Dorsolateral prefrontal cortex (tissue), 122 donors: ENCODE measurements at places on chromosomes 2 and 18. TPM values are rescaled to one million over a fixed set of nuclear protein-coding genes. Genes with fewer than 3 reads are reported as not detected.

- no peak for DNase-seq
These were observed 56.2 kb upstream of the SLC39A10 start for GRCh38 chr2:195600778-195601177.

The RGPD4 gene
- not detected for total RNA-seq

GRCh38 chr2:179528576-179529069 lies 264.0 kb upstream of the SESTD1 start:
- DNase-seq = no peak

The PAIP2B gene
- 46.8 TPM for total RNA-seq

DNA sequence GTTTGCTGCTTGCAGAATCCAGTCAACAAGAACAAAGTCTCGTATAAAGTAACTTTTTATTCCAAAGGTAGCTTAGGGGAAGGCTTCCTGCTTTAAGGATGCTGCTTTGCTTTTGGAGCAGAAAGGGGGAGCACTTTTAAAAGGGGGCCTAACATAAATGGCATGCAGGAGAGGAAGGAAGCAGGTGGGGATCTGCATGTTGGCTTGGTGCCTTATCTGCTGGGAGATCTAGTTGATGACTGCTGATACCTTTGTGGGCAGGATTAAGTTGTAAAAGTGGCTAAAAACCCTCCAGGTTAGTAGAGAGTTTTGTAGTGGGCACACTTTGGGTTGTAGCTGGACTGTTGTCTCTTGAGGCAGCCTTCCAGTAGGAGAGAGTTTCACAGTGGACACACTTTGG lies 22.5 kb downstream of the UBR3 start:
- no peak for DNase-seq

- no peak for DNase-seq
These were observed 756.6 kb upstream of the CELF4 start for GRCh38 chr18:38322206-38322605.

- DNase-seq = no peak
These were observed 40.2 kb upstream of the BMPR2 start for GRCh38 chr2:202335791-202336467.

DNA sequence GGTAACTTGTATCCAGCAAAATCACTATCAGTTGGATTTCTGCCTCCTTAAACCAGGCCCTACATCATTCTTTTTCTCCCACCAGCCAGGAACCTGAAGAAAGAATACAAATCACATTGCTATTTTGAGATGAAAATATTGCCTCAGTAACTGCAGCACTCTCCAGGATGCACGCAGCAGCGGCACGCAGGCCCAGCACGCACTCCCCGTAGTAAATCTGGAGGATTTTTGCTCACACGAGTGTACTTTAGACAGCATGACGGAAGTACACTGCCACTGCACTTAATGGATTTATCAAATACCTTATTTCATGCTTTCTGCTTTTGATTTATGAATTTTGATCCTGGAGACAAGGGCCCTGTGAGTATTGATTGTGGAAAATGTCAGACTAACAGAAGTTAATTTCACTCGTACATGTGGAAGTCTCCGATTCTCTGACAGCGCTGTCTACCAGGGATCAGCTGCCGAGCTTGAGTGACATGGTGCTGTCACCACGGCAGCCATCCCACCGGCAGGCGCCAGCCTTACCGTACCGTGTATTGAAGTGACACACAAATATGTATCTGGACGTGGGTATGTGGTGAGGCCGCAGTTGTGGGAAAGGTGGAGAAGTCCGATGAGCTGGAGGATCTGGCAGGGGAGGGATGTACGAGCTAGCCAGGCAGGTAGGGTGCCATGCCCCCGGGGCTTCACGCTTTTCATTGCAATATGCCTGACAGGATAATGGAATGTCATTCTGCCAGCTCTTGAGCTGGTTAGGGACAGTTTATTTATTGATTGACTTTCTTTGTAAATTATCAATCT lies 863.7 kb downstream of the GALR1 start:
- DNase-seq = no peak

- DNase-seq = no peak
These were observed 107.9 kb upstream of the IL1R2 start for GRCh38 chr2:101883860-101884259.

GRCh38 chr2:229154381-229154780 lies 116.7 kb downstream of the PID1 start:
- DNase-seq = no peak

The KIAA2012 gene
- 3.0 TPM for total RNA-seq

The CFAP65 gene
- 1.6 TPM for total RNA-seq
